Myocyte (in vitro differentiated cells): ENCODE measurements at places on chromosomes 3 and 15. TPM values are rescaled to one million over a fixed set of nuclear protein-coding genes. Genes with fewer than 3 reads are reported as not detected.

DNA sequence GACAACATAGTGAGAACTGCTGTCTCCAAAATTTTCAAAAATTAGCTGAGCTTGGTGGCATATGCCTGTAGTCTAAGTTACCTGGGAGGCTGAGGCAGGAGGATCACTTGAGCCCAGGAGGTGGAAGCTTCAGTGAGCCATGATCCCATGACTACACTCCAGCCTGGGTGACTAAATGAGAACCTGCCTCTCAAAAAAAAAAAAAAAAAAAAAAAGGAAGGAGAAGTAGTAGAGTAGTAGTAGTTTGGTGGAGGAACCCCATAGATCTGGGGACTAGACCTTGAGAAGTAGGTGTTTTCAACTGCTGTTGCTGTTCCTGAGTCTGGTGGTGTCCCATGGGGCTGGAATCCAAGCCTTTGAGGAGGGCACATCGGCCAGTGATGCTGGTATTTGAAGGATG lies 38.4 kb upstream of the UBE2E2 start:
- no peak for DNase-seq

DNA sequence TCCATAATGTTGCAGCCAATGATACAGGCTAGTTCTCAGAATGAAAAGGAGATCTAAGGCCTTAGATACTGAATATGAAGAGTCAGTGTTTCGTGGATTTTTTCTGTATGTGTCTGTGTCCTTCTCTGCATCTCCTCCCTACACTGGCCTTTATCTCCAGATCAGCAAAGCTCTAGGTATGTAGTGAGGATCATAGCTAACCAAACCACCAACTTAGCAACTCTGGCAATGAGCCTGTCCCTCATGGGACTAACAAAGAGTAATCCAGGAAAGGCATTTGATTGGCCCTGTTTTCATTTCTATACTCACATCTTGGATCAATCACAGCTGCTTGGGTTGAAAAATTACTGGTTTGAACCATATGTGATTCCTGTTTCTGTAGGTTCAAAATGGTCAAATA lies 18.6 kb upstream of the CNTN3 start:
- no peak for DNase-seq

- no peak for DNase-seq
These were observed 570.2 kb upstream of the ALCAM start for GRCh38 chr3:104796556-104796955.

DNA sequence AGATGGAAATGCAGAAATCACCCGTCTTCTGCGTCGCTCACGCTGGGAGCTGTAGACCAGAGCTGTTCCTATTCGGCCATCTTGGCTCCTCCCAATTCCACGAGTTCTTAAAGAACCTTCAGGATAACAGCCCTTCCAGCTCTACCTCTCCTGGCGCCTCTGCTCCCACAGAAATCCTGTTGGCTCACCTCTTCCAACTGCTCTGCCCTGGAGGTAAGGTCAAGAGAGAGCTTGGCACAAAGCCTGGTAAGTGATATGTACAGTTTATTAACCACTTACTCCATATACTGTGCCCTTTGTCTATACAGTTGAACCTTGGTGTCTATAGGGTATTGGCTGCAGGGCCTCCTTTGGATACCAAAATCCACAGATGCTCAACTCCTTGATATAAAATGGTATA lies 17.8 kb upstream of the FGF12 start:
- no peak for DNase-seq

DNA sequence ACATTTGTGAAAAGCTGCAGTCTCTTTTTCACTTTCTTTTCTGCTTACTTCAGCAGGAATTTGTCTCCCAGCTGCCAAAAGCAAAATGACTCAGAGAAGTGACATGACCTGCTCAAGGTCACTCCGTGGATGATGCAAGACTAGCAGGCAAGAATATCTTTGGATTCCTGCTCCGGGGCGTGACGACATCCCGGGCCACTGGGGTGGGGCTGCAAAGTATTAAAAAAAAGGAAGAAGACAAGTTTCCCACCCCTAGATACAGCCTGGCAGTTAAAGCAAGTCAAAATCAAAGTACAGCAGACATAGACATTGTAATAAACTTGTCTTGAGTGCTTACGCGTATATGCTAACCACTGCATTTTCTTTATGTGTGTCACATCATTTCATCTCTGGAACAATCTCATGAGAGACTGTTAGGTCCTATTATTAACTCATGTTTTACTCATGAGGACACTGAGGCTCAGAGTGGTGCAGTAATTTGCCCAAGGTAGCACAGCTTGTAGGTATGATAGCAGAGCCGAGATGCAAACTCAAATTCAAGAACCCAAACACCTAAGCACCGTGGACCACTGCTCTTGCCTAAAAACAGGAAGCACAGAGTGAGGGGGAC lies 485.2 kb upstream of the PROK2 start:
- DNase-seq = peak; percentile 84

STAC gene
- 0.21 and 0.32 TPM in 2 replicates for total RNA-seq

GRCh38 chr3:139772539-139773500 lies 95.0 kb upstream of the NMNAT3 start:
- DNase-seq = peak; percentile 90

DNA sequence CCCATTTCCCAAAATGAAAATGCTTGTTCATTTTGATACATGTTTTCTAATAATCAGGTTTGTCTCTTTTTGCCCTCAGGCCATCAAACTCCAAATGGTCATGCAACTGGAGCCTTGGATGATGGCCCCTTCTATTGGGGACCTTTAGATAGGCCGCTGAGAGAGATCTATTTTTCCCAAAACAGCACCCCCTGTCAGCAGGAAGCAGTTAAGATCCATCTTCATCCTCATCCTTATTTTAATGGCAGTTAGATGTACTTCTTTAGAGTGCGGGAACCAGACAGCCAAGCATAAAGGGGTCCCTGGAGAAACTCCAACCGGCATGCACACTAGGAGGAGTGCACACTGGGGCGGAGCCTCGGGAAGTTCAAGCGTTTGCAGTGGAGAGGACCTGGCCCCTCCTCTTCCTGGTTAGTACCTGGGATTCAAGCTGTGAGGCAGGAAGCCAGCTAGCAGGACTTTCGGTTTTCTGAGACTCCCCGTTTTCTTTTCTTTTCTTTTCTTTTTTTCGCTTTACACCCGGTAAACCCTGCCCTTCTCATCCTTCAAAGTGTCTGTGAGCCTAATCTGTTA lies 31.9 kb upstream of the STRIT1 start:
- no peak for DNase-seq

GRCh38 chr3:108342837-108343486 lies 46.6 kb downstream of the HHLA2 start:
- DNase-seq = no peak

- DNase-seq = no peak
These were observed 511.4 kb upstream of the MCTP2 start for GRCh38 chr15:93719921-93720351.

KBTBD8 gene
- 4.3 and 6.8 TPM in 2 replicates for total RNA-seq

LRRN1 gene
- 0.21 and 0.36 TPM in 2 replicates for total RNA-seq

CCDC33 gene
- total RNA-seq = not detected in 2 replicates

CXCR6 gene
- total RNA-seq = not detected in 2 replicates

DNA sequence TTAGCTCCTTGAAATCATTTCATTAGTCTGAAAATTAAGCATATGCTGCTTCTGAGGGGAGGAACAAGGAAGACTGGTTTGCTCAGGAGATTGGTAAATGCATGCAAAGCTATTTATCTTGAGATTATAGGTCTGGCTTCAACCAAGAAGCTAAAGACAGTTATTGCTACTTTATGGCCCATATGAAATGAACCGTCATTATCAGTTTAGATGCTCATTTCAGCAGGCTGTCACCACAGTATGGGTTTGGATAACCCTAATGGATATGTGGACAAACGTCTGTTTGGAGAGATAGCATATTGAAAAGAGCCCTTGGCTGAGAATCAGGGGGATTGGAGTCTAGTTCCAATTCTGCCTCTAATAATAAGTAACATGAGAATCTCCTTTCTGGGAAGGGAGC lies 922.6 kb downstream of the TUSC7 start:
- DNase-seq = no peak

PPIB gene
- total RNA-seq = 215 and 241 TPM in 2 replicates

GRCh38 chr3:44175070-44175469 lies 66.6 kb upstream of the TOPAZ1 start:
- no peak for DNase-seq

GRK7 gene
- 0.05 and 0.08 TPM in 2 replicates for total RNA-seq

ZDHHC3 gene
- total RNA-seq = 60.7 and 66.0 TPM in 2 replicates

MYLK gene
- total RNA-seq = 28.3 and 46.2 TPM in 2 replicates

DNA sequence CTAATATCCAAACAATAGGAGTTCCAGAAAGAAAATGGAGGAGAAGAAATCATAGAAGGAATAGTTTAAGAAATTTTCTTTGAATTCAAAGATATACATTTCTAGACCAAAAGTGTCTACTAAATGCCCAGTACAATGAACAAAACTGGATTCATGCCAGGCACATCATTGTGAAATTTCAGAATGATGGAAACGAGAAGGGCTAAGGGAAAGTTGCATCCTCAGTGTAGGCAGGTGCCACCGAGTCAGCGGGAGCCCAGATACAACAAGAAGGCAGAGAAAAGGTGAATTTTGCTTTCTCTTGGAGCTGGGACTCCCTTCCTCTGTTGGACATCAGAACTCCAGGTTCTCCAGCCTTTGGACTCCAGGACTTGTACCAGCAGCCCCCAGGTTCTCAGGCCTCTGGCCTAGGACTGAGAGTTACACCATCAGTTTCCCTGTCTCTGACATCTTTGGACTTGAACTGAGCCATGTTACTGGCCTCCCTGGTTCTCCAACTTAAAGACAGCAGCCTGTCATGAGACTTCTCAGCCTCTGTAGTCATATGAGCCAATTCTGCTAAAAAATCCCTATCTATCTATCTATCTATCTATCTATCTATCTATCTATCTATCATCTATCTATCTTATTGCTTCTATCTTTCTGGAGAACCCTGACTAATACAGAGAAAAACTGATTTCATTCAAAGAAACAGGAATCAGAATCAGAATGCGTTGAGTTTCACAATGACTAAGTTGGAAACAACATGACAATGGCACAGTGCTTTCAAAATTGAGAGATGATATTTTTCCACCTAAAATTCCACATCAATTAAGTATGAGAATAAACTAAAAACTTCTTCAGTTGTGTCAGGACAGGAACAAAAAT lies 207.7 kb downstream of the FAM43A start:
- DNase-seq = no peak

GRCh38 chr3:113284453-113285050 lies 73.2 kb downstream of the BOC start:
- no peak for DNase-seq

- peak; percentile 24 for DNase-seq
These were observed 147.5 kb downstream of the AKAP13 start for GRCh38 chr15:85527895-85528294.

DNA sequence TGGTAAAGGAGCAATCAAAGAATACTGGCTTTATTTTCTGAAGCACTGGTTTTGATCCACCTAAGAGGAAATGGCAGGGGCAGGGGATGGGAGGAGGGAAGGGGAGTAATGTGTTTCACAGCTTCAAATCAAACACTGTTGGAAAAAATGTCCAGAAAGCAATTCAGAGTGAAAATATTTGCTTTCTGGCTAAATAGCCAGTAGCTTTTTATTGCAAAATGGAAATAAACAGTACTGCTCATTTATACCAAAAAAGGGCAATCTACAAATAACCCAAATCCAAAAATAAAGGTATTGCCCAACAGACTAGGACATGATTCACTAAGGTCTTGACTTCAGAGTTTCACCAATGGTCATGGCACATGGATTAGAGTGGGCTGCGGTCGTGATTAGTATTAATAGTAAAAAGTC lies 279.3 kb upstream of the THBS1 start:
- DNase-seq = peak; percentile 74

ARPP19 gene
- 138 and 139 TPM in 2 replicates for total RNA-seq

DNA sequence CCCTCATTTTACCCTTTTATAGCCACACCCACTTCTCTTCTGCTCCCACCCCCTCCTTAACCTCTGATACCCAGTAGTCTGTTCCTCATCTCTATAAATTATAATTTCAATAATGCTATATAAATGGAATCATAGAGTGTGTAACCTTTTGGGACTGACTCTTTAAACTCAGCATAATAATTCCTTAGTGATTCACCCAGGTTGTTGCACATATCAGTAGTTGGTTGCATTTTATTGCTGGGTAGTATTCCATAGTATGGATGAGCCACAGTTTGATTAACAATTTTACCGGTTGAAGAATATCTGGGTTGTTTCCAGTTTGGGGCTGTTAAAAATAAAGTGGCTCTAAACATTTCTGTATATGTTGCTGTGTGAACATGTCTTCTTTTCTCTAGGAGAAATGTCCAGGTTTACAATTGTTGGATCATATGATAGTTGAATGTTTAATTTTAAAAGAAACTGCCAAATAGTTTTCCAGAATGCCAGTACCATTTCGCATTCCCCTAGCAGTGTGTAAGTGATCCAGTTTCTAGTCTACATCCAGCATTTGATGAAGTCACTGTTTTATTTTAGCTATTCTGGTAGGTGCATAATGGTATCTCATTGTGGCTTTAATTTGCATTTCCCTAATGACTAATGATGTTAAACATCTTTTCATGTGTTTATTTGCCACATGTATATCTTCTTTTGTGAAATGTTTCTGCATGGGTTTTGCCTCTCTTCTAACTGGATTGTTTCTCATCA lies 68.5 kb downstream of the VPS8 start:
- peak; percentile 35 for DNase-seq

DNA sequence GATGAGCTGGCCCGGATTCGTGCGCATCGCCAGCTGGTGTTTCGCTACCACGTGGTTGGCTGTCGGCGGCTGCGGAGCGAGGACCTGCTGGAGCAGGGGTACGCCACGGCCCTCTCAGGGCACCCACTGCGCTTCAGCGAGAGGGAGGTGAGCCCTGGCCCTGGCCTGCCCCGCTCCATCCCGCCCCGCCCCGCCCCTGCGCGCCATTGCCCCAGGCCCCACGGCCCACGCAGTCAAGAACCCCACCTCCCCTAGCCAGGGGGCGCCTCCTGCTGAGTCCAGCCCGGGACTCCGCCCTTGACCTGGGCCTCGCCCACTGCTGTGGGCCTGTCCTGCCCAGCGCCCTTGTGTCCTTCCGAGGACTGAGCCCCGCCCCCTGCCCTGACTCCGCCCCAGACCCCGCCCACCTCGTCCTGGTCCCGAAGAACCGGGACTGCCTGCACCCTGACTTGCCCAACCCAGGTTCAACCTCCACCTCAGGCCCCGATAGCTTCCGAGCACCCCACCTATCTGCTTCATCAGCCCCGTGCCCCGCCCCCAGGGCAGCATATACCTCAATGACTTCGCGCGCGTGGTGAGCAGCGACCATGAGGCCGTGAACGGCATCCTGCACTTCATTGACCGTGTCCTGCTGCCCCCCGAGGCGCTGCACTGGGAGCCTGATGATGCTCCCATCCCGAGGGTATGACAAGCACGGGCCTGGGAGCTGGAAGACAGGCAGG lies 14.8 kb downstream of the NT5DC2 start:
- no peak for DNase-seq

DNA sequence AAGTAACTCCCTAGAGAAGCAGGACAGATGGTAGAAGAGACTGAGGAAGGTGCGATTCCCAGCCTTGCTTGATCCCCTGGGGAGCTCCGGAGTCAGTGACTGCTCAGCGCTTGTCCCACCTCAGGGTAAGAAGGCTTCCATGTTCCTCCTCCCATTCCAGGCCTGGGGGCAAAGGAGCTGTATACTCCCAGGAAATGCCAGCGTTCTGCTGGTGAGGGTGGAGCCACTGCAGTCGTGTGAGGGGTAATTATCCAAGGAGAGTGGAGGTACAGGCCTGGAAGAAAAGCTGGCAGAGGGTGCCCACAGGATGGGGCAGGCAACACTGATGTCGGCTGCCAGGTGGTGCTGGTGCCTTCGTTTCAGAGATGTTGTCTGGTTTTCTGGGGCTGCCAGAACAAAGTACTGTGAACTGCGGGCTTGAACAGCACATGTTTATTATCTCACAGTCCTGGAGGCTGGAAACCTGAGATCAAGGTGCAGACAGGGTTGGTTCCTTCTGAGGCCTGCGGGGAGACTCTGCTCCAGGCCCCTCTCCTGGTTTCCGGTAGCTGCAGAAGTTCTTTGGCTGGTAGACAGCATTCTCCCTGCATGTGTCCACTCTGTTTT lies 12.1 kb upstream of the APBA2 start:
- no peak for DNase-seq

GRCh38 chr3:153171256-153171655 lies 9.2 kb downstream of the RAP2B start:
- DNase-seq = no peak
